NCI-H1694 treated with DMSO at 0.1 percent for 48 hours (cell line): ENCODE measurements at places on chromosomes 2 and 18.

DNA sequence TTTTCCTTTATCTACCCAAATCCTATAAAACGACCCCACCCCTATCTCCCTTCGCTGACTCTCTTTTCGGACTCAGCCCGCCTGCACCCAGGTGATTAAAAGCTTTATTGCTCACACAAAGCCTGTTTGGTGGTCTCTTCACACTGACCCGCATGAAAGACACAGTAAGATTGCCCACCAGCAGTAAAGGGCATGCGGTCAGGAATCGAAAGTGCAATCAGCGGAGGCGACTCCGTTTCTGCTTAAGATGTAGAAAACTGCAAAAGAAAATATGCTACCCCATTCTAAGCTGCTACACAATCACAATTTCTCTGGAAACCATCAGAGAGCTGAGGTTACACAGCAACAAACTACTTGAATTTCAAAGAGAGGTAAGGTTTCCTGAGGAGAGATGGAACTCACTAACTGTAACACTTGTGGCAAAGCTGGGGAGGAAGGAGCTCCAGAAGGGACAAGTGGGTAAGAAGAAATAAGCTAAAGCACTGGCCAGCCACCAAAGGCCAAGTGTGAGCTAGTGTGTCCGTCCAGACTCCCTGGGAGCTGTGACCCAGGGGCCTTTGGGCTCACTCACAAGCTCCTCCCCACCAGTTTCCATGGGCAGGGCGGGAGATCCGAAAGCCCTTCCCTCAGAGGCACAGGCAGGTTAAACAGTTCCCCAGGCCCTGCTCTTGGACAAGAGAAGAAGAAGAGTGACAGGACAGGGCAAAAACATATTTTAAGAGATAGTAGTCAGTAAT lies 72.8 kb upstream of the TGFA start:
- DNase-seq = no peak

- no peak for DNase-seq
These were observed 129.5 kb upstream of the NYAP2 start for GRCh38 chr2:225270053-225270452.

DNA sequence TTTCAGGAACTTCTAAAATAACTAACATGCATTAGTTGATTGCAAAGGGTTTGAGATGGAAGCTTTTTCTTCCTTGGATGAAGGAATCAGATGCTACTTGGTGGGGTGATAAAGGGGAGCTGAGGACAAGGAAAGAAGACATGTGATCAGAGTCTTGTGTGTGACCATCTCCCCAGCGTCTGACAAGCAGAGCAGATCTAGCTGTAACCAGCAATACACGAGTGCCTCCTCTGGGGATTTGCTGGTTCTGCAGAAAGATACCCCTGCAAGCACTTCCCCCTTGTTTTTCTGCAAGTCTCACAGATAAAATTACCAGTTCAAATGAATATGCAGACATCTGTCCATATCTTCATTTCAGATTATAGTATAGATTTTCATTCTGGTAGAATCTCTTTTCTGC lies 2.7 kb downstream of the CDH7 start:
- peak; percentile 82 for DNase-seq

DNA sequence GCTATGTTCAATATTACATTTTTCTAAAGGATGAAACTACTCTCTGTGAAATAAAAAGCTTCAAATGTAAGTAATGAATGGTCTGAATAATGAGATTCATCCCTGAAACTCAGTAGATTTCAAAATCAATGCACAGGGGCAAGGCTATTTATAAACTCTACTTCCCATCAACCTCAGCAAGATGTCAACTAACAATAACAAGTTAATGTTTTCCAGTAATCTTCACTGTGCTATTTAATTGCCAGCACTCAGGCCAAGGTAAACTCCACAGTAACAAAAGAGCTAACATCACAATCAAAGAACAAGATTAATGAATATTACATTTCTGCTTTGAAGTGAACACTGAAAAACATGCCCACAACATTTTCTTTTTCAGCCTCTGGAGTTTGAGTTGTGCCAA lies 144.3 kb upstream of the ZFP36L2 start:
- no peak for DNase-seq

DNA sequence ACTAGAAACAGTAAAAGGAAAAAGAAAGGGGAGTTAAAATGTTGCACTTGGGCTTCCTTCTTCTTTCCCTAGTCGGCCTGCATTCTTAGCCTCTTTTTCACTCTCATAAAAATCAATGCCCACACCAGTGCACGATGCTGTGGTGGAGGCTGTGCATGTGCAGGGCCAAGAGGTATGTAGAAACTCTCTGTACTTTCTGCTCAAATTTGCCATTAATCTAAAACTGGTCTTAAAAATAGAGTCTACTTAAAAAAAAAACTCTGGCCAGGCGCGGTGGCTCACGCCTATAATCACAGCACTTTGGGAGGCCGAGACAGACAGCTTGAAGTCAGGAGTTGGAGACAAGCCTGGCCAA lies 11.1 kb downstream of the TRAPPC8 start:
- DNase-seq = no peak

- no peak for DNase-seq
These were observed 81.0 kb downstream of the GPR39 start for GRCh38 chr2:132497591-132497990.
